NCI-H1436 treated with DMSO at 0.1 percent for 48 hours (cell line): ENCODE measurements at places on chromosomes 4 and X.

- no peak for DNase-seq
These were observed 56.5 kb upstream of the ANKRD17 start for GRCh38 chr4:73315091-73315490.

DNA sequence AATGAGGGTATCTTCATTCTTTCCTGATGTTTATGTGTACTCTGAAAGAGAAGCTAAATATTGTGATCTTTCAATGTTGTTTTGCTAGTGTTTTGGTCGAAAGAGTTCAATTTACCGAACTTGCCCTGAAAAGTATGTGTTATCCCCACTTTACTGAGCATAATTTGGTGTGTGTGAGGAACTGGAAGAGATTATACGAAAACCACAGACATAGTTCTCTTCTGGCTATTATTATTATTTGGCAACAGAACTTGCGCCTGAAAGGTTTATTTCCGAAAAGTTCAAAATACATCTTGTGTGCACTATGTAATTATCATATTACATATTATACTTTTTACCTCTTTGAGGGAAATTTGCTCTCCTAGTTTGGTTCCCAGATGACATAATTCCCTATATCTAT lies 232.5 kb upstream of the INTU start:
- no peak for DNase-seq

DNA sequence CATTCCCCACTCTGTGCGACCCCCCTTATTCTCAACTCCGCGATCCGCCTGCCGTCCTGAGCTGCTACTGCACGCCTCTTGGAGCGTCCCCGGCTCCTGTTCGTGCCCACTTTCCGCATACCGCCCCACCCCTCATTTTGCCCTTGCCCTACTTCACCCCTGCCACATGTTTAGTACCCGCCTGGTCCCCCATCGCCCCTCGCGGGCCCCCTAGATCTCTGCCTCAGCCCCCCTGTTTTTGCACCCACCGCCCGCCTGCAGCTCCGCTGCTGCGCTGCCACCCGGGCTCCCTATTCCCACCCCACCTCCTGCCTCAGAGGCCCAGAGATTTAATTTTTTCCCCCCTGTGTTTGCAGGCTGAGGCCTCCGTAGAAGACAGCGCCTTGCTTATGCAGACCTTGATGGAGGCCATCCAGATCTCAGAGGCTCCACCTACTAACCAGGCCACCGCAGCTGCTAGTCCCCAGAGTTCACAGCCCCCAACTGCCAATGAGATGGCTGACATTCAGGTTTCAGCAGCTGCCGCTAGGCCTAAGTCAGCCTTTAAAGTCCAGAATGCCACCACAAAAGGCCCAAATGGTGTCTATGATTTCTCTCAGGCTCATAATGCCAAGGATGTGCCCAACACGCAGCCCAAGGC lies 1.4 kb downstream of the MAGED1 start:
- DNase-seq, result no peak

DNA sequence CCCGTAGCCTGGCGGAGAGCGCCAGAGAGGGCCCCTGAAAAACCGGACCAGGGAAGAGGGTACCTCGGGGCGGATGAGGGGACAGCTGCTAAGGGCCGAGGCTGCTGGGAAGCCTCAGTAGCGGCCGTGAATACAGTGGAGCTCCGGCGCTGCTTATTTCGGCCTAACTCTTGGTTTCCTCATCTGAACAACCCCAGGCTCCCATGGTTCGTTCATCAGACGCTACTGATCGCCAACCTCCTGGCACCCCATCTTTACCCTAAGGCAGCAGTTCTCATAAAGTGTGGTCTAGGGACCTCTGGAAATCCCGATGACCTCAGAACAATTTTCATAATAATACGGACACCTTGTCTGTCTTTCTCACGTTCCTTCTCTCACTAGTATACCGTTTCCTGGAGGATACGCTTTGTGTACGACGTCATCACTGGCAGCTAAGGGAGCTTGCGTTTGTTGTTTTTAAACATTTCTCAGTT lies 645 bp upstream of the RAB28 start:
- DNase-seq, result no peak

DNA sequence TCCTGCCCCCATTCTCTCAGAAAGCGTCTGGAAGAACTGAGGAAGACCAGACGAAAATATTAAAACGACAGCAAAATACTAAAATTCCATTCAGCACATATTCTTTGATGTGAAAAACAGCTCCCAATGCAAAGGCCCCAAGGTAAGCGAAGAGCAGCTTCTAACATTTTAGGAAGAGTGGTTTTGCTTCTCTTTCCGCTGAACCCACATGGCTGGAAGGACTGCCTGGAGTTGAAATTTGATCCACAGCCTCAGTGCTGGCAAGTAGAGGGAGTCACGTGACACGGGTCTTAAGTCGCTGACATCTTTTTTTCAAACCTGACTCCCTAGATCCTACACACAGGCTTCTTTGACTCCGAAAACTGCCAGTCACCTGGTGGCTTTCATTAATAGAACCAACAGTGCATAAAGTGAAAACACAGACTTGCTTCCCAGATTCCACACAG lies at the start of gene FAM13A:
TSS of gene FAM13A (minus strand) at position 233 of the 446 bp plus-strand sequence. CDS start at position 12, 221 bp downstream.
- DNase-seq, result peak; percentile 80

DNA sequence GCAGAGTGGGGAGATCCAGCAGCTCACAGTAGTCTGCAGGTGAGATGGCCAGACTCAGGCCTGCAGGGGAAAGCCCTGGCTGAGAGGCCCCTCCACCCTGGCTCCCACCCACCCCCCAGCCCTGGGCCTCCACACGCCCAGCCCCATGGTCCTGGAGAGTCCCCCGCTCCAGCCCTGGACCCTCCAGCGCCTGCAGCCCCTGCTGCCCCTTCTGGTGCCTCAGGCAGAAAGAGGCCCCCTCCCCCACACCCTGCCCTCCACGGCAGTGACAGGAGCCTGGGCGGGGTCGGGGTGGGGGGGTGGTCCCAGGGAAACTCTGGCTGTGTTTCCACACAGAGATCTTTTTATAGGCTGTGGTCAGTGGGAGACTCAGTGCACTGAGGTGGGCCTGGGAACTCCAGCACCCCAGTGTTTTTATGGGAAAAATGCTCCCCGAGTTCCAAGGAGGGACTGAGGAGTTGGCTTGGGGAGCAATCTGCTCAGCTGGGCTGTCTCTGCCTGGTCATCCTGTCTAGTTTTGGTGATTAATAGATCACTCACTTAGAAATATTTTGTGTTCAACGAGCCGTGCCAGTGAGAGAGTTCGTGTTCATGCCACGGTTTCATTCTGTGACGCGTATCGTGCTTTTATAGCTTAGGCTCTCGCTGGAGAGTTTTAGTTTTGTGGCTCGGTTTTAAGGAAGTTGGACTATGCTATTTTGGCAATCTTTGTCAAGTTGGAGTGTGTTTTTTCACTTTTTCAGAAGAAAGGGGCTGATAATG lies 53.1 kb upstream of the HGFAC start:
- DNase-seq, result no peak
